Esophagus muscularis mucosa (tissue), 4 donors: ENCODE measurements at places on chromosomes 2 and 18. TPM values are rescaled to one million over a fixed set of nuclear protein-coding genes. Genes with fewer than 3 reads are reported as not detected.

Gene SLC23A3
- total RNA-seq: 0.58 TPM

Gene CAPN14
- total RNA-seq: not detected

GRCh38 chr2:170092436-170093060 is 85.4 kb upstream of the MYO3B start:
- DNase-seq: no peak

Gene CDCA7
- 0.71 TPM for total RNA-seq

DNA sequence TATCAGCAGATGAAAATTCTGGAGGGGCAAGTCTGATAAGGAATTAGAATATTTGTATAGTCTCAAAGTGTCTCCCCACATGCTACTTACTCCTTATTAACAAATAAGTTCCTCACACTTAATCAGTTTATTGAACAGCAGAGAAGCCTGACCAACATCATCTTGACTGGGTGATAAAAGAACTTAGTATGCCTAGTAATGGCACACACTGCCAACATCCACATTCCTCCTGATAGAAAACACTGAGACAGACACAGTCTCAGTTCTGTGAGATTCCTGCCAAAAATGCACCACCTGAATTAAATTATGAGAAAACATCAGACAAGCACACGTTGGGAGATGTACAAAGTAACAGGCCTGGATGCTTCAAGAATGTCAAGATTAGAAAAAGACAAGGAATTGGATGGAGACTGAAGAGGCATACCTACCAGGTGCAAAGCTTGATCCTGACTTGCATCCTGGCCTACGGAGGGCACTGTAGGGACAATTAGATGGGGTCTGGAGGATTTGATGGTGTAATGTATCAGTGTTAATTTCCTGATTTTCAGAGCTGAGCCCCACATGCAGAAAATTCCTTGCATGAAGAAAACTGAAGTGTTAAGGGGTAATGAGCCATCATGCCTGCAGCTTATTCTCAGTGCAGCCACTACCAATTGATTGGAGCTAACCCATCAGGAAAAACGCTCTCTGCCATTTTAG is 200.4 kb upstream of the SH3BP4 start:
- no peak for DNase-seq

Gene CNTNAP5
- total RNA-seq: 0.17 TPM

- DNase-seq: no peak
These were observed 52.6 kb downstream of the GNAL start for GRCh38 chr18:11741505-11742145.

DNA sequence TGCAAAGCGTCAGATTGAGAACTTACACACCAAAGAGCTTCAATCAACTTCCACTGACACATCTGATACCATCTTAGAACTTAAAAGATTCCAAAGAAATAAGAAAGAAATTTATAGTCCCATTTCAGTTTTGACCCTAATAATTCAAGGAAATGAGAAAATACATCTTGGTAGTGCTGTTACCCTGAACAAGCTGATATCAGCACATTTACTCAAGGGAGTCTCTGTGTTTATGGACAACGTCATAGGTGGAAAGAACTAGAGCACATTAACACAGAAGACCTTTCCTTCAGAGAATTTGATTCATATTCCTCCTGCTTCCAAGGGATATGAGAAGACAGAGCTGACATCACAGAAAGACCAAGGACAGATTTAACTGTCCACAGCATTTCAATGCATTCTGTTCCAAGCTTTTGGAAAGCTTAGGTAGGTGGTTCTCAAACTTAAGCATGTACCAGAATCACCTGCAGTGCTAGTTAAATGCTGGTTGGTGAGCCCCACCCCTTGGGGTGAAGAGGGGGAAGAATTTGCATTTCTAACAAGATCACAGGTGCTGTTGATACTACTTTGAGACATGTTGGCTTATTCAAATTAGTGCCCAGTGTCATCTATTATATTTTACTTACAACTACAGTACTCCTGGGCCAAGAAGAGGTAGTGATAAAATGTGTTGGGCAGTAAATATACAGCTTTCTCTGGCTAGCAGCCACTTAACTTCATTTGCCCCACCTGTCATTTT is 59.8 kb downstream of the LDAH start:
- DNase-seq: no peak

Gene TMEM198
- 3.7 TPM for total RNA-seq

DNA sequence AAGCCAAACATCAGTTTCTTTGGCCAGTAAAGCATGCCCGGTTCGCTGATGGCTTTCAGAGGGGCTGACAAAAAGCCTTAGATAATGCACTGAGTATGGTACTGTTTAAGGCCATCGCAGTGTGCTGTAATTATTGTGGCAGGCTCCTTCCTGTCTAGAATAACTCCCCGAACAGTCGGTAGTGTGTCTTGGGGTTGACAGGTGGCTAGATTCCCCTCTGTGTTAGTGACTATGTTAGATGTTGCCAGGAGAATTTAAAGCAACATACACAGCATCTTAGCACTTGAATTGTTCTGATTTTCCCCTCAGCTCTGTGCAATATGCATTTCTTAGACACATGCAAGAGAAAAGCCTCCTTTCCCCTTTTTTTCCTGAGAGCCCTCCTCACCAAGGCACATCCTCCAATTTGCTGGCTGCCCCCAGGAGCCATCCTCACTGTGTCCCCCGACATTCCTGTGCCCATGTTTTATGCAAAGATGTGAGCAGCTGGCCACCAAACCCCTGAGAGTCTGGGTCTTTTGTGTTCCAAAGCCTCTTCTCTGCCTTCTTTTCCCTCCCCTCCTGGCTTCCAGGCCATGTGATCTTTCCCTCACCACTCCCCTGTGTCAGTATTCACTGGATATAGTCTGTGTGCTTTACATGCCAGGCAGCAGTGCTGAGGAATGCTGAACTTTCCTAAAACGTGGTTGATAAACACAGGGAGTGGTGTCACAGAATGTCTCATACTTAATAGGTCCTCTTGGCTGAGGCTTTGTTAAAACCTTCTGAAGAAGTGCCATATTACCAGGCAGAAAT is 331.5 kb downstream of the HRH4 start:
- DNase-seq: no peak

Gene MEP1B
- not detected for total RNA-seq

DNA sequence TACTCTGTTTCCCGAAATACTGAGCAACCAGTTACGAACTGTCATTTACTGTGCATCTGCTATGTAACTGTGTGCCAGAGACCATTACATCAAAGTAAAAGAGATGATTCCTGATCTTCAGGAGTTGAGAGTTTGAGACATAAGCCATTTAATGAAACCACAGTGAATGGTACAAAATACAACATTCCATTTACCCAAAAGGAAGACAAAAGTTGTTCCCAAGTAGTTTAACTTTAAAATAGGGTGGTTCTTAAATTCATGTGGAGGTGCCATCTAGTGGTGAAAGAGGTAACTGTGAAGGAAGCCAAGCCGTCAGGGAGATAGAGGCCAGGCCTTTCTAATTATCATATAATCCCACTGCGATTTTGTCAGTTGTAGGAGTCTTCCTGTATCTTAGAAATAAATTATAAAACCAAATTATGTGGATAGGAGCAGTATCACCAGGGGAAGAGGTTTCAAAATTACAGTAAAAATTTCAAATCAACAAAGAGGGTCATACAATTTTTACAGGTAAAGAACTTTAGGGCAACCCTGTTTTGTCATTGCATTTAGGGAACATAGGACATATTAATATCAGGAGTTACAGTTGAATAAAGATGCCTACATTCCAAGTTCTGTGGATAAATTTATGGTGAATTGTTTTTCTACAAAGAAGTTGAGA is 67.7 kb downstream of the EPAS1 start:
- no peak for DNase-seq

DNA sequence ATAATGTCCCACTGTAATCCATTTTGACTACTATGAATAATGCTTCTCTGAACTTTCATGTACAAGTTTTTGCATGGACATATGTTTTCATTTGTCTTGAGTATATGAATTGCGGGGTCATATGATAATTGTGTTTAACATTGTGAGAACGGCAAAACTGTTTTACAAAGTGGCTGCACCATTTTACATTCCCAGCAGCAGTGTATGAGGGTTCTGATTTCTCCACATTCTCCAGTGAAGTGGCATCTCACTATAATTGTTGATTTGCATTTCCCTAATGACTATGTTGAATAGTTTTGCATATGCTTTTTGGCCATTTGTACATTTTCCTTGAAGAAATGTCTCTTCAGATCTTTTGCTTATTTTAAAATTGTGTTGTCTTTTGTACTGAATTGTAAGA is 20.1 kb downstream of the NCOA1 start:
- DNase-seq: no peak

Gene NAT8
- total RNA-seq: not detected

DNA sequence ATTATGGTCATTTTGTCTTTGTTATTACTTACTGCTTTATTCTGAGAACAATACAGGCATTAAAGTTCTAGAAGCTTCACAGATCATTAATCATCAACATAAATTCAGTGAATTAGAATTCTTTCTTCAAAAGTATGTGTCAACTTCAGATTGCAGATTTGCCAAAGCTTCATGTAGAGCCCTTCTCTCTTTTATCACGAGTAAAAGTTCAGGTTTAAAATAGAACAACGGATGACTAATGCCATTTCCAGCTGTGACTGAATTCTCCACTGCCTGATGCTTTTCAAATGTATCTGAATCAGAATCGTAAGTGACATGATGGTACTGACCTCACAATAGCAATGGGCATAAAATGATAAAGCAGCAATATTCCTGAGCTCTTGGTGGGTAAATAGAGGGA is 116.0 kb downstream of the ABCA12 start:
- no peak for DNase-seq

Gene STK11IP
- 13.2 TPM for total RNA-seq

DNA sequence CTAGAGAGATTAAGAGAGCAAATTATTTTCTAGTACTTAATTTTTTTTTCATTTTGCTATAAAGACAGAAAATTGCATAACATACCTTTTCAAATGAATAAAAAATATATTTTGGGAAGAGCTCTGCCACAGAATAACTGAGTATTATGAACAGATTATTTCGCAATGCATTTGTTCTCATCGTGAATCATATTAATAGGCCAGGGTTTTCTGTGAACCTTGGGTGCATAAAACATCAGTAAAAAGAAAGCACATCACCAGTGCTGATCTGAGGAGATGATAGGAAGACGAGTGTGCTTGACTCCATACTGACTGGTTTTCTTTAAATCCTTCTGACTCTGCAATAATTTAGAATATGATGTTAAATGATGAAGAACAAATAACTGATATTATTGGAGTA is 409.1 kb downstream of the CPS1 start:
- DNase-seq: no peak

DNA sequence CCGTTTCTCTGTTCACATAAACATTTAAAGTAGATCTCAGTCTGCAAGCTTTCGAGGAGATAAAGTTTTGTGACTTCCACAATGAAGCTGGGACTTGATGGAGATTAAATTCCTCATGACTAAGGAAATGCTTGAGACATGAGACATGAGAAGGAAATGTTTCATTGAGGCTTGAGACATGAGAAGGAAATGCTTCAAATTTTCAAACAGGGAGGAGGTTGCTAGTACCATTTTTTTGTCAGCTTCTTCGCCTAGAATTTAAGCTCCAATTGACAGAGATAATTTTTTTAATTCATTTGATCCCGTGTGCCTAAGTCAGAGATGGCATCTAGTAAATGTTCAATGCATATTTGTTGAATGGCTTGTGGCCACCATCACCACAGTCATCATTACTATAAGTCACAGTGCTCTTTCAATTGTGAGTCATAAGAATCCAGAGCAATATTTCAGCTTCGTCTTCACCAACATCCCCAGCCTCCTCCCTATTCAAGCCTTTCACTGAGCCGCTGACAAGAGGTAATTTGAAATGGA is 543 bp upstream of the MARCHF4 start:
- DNase-seq: no peak

GRCh38 chr2:61816480-61817355 is 37.1 kb downstream of the FAM161A start:
- no peak for DNase-seq

DNA sequence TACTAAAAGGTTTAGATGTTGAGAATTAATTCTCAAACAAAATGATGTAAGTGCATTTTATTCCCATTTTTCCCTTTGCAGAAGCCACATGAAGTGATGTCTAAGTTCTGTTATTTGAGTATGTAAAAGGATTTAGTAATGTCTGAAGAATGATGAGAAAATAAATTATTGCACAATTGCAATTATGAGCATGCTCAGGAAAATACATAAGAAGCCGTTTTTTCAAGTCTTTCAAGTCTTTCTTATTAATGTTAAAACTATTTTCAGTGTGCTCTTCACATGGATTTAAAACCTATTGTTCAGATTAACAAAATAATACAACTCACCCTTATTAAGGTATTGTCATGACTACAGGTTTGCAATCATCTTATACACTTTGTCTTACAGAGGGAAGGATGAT is 331.4 kb upstream of the NETO1 start:
- DNase-seq: no peak

Gene GAREM2
- 2.5 TPM for total RNA-seq

DNA sequence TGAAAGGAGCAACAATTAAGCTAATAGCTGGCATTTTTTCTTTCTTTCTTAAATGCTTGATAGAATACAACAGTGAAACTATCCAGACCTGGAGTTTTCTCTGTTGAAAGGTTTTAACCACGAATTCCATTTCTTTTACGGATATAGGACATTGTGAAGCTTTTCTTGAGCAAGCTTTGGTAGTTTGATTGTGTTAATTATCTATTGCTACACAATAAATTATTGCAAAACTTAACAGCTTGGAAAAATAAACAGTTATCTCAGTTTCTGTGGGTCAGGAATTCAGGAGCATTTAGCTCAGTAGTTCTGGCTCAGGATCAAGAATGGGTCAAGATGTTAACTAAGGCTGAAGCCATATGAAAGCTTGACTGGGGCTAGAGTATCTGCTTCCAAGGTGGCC is 11.7 kb downstream of the PHOSPHO2 start:
- DNase-seq: no peak
